ENCODE measurements at places on chromosomes 7 and 10.
A peak's percentile ranks its signal among the peaks of the same experiment; 100 is the strongest.

- no peaks in the 10 kb centered on the region for H3K4me1 ChIP-seq
- no peaks in the 10 kb centered on the region for H3K27me3 ChIP-seq
- no peak overlapping the region for H3K27ac ChIP-seq
- no peak for DNase-seq
These were observed 4.4 kb downstream of the HIPK2 start for GRCh38 chr7:139773371-139773770.

DNA sequence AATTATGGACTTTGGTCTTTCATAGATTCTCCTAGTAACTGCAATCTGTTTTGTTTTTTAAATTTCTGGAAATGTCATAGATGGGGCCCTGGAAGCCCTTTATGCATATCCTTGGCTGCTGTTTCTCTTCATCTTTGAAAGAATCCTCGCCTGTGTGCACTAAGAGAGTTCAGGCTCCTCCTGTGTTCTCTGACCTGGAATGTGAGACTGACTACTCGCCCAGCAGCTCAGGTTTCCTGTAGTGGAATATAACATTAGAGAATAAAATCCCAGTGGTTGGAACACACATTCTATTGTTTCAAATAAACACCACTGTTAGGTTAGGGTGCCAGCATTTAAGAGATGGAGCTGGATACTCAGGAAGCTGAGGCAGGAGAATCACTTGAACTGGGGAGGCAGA is 56.3 kb downstream of the WDFY4 start:
- no peak for DNase-seq
- no peak overlapping the region for H3K4me3 ChIP-seq
- H3K36me3 ChIP-seq: no peaks in the 10 kb centered on the region
- H3K27me3 ChIP-seq: no peaks in the 10 kb centered on the region
- H3K4me1 ChIP-seq: no peaks in the 10 kb centered on the region

GRCh38 chr7:143256932-143257331 is 6.3 kb upstream of the GSTK1 start:
- no peak for DNase-seq
- H3K36me3 ChIP-seq: no peaks in the 10 kb centered on the region
- no peaks in the 10 kb centered on the region for H3K27me3 ChIP-seq
- no peaks in the 10 kb centered on the region for H3K4me1 ChIP-seq
- no peak overlapping the region for H3K4me3 ChIP-seq
- no peak overlapping the region for H3K27ac ChIP-seq

DNA sequence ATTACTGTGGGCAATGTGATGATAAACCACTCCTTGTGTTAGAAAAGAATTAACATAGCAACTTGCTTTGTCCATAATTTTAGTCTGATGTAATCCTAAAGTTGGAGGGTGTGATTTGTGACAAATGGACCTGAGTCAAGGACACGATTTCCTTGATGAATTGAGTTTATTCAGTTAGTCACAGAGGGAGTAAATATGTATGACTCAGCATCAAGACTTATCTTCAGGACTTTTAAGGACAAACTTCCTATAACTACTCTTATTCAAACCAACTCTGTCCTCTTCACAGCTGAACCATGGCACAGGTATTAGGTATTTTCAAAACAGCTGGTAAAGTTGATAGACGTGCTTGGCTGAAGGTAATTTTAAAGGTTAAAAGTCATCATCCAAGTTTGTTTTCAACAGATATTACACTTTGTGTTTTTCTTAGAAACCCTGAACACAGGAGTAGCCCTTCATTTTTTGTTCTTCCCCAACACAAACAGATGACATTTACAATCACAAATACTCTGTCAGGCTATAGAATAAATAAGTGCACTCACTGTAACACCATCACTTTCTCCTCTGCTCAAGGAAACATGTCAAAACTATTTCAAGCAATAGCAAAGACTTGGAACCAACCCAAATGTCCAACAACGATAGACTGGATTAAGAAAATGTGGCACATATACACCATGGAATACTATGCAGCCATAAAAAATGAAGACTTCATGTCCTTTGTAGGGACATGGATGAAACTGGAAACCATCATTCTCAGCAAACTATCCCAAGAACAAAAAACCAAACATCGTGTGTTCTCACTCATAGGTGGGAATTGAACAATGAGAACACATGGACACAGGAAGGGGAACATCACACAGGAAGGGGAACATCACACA is 54.5 kb downstream of the COA1 start:
- H3K27me3 ChIP-seq: no peaks in the 10 kb centered on the region
- H3K4me3 ChIP-seq: no peak overlapping the region
- no peak for DNase-seq
- H3K4me1 ChIP-seq: no peaks in the 10 kb centered on the region
- no peaks in the 10 kb centered on the region for H3K36me3 ChIP-seq

- H3K4me3 ChIP-seq: no peak overlapping the region
- H3K36me3 ChIP-seq: no peaks in the 10 kb centered on the region
- peaks cover 3% of the 10 kb centered on the region for H3K4me1 ChIP-seq
- no peaks in the 10 kb centered on the region for H3K27me3 ChIP-seq
These were observed 75.1 kb downstream of the LYZL2 start for GRCh38 chr10:30554440-30554825.

DNA sequence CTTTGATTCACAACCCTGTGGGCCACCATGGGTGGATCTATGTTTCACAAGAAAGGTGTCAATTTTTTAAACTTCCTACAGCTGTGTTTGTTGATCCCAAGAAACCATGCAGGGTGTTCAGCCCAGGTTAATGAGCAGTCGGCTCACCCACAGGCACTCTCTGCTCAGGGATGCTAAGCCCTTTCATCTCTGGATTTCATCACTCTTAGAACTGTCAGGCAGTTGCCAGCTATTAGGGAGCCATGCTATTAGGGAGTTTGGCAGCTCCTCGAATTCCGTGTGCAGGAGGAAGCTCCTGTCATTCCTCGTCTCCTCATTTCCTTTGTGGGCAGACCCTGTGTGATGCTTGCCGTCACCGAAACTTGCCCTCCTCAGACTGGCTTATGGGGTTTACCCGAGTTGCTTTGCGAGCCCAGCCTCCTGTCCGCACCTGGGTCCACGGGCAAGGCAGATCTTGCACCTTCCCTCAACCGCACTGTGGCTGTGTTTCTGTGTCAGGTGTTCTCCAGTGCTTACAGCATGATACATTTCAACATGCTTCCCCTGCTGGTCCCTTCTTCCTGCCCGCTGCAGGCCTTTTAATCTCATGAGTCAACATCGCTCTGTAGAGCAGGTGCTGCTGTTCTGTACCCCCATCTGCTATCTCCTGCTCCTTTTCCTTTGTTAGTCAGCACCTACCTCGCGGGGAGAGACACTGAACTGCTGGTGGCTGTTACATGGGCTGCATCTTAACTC is 509.8 kb downstream of the SUGCT start:
- H3K4me3 ChIP-seq: no peak overlapping the region
- H3K36me3 ChIP-seq: no peaks in the 10 kb centered on the region
- no peak overlapping the region for H3K27ac ChIP-seq
- H3K27me3 ChIP-seq: no peaks in the 10 kb centered on the region
- H3K4me1 ChIP-seq: no peaks in the 10 kb centered on the region
- DNase-seq: no peak

GRCh38 chr10:58697691-58698090 is 185.0 kb downstream of the BICC1 start:
- H3K4me3 ChIP-seq: no peak overlapping the region
- no peak overlapping the region for H3K27ac ChIP-seq
- no peaks in the 10 kb centered on the region for H3K36me3 ChIP-seq
- peak; percentile 11 for DNase-seq

GRCh38 chr10:17453373-17454091 is 863 bp downstream of the ST8SIA6 start:
- peak; percentile 85 for DNase-seq
- no peak overlapping the region for H3K27ac ChIP-seq
- H3K36me3 ChIP-seq: no peaks in the 10 kb centered on the region
- H3K4me1 ChIP-seq: peaks cover 4% of the 10 kb centered on the region
- peak overlapping the region; percentile 46 for H3K4me3 ChIP-seq

DNA sequence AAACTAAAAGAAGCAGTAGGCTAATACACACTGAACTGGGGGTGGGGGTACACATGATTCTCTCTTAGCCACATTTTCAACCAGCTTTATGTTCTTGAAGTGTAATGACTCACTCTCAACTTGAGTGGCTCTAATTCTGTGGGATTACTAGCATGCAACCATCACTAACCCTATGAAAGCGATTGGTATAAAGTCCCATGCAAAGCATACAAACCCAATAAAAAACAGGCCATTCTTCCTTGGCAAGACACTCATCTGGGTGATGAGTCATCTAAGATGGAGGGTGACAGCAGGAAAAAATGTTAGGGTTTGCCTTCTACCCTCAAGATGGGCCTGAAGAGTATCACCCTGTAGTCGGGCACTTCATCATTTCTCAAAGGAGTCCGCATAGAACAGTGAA is 14.9 kb upstream of the PON3 start:
- no peaks in the 10 kb centered on the region for H3K4me1 ChIP-seq
- no peak for DNase-seq
- peaks cover 2% of the 10 kb centered on the region for H3K36me3 ChIP-seq
- H3K27me3 ChIP-seq: no peaks in the 10 kb centered on the region

- H3K4me1 ChIP-seq: peaks cover 2% of the 10 kb centered on the region
- no peak for DNase-seq
- no peaks in the 10 kb centered on the region for H3K27me3 ChIP-seq
- no peak overlapping the region for H3K4me3 ChIP-seq
These were observed 6.2 kb downstream of the TET1 start for GRCh38 chr10:68566351-68566750.

GRCh38 chr7:128937647-128938543 is at the start of gene IRF5:
Gene IRF5 (plus strand): TSS chr7:128937927. CDS start chr7:128942082, 4,155 bp downstream.
- no peak for DNase-seq
- H3K4me1 ChIP-seq: no peaks in the 10 kb centered on the region
- H3K27ac ChIP-seq: no peak within 1 kb of the TSS
- H3K27me3 ChIP-seq: peaks cover 19% of the 10 kb centered on the region
- peak within 1 kb of the TSS; percentile 25 for H3K4me3 ChIP-seq
- H3K36me3 ChIP-seq: no peaks in the 10 kb centered on the region

DNA sequence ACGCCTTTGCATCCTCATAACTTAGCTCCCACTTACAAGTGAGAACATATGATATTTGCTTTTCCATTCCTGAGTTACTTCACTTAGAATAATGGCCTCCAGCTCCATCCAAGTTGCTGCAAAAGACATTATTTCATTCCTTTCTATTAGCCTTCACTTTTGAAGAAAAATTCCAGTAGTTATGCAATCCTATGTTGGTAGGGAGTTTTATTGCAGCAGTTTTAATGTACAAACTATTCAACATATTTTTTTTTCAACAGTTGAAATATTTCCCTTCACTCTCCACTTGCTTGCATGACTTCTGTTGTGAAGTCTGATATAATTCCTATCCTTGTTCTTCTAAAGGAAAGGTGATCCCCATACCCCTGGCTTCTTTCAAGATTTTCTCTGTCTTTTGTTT is 27.3 kb upstream of the ARHGAP22 start:
- no peaks in the 10 kb centered on the region for H3K27me3 ChIP-seq
- H3K27ac ChIP-seq: no peak overlapping the region
- H3K36me3 ChIP-seq: no peaks in the 10 kb centered on the region
- H3K4me1 ChIP-seq: no peaks in the 10 kb centered on the region
- no peak for DNase-seq

DNA sequence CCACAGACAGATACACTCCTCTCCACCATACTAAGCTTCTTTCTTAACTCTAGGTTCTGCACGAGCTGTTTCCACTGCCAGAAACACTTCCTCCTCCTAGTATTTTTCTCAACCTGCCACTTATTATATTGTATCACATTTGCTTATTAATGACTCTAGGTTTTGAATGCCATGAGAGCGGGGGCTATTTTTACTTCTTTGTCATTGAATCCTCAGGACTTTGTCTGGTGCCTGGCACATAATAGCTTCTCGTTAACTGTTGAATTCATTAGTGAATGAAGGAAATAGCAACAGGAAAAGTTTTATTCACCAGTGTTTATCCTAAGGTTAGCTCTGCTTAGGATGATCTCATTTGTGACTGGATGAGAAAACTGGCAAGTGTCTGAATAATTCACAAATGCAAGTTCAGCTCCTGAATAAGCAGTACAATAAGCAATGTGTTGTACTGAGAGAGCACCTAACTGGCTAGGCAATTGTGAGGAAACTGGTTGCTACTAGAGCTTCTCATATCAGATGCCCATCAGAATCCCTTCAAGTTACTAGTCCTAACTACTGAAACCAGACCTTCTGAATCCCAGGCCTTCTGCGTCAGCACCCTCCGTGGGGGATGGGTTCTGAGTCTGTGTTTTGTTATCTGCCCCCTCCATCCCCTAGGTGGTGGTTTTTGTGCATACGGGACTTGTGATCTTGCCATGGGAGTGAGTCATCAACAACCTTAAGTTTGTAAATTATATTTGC is 92.7 kb downstream of the LSMEM1 start:
- no peaks in the 10 kb centered on the region for H3K36me3 ChIP-seq
- no peaks in the 10 kb centered on the region for H3K4me1 ChIP-seq
- DNase-seq: peak; percentile 36
- H3K27me3 ChIP-seq: no peaks in the 10 kb centered on the region
- no peak overlapping the region for H3K4me3 ChIP-seq

DNA sequence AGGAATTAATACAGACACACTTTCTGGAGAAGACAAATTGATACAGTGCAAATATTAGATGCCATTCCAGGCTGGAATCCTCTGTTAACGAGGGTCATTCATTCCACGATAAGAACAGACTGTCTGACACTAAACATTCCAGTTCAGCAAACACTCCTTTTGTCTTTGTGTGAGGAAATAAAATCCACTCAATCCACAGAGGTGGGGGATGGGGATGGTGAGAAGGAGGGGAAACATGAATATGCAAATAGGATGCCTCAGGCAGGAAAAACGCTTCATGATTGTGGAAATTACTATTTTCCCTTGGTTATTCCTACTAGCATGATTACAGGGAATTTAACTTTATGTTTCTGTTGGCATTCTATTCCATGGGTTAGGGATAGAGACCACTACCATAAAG is 196.9 kb upstream of the CDCA7L start:
- H3K27me3 ChIP-seq: no peaks in the 10 kb centered on the region
- H3K4me1 ChIP-seq: peaks cover 16% of the 10 kb centered on the region
- H3K4me3 ChIP-seq: no peak overlapping the region
- no peaks in the 10 kb centered on the region for H3K36me3 ChIP-seq

DNA sequence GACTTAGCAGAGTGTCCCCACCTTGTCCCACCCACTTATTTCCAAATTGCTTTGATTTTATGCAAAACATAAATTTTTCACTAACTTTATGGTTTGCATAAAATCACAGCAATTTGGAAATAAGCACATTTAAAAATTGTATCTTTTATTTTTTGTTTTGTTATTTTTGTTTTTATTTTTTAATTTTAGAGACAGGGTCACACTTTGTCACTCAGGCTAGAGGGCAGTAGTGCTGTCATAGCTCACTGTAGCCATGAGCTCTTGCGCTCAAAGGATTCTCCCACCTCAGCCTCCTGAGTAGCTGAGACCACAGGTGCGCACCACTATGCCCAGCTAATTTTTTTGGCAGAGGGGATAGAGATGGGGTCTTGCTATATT is 43.2 kb downstream of the APBB1IP start:
- H3K27me3 ChIP-seq: no peaks in the 10 kb centered on the region
- no peak overlapping the region for H3K27ac ChIP-seq
- no peaks in the 10 kb centered on the region for H3K4me1 ChIP-seq
- DNase-seq: no peak

GRCh38 chr7:102079140-102080018 is 207.3 kb upstream of the SH2B2 start:
- H3K27ac ChIP-seq: no peak overlapping the region
- no peak for DNase-seq
- H3K4me3 ChIP-seq: no peak overlapping the region
- peaks cover 1% of the 10 kb centered on the region for H3K36me3 ChIP-seq
